Heart left ventricle (tissue), 16 donors: ENCODE measurements at places on chromosomes 4 and X. TPM values are rescaled to one million over a fixed set of nuclear protein-coding genes. Genes with fewer than 3 reads are reported as not detected.
A peak's percentile ranks its signal among the peaks of the same experiment; 100 is the strongest.

DNA sequence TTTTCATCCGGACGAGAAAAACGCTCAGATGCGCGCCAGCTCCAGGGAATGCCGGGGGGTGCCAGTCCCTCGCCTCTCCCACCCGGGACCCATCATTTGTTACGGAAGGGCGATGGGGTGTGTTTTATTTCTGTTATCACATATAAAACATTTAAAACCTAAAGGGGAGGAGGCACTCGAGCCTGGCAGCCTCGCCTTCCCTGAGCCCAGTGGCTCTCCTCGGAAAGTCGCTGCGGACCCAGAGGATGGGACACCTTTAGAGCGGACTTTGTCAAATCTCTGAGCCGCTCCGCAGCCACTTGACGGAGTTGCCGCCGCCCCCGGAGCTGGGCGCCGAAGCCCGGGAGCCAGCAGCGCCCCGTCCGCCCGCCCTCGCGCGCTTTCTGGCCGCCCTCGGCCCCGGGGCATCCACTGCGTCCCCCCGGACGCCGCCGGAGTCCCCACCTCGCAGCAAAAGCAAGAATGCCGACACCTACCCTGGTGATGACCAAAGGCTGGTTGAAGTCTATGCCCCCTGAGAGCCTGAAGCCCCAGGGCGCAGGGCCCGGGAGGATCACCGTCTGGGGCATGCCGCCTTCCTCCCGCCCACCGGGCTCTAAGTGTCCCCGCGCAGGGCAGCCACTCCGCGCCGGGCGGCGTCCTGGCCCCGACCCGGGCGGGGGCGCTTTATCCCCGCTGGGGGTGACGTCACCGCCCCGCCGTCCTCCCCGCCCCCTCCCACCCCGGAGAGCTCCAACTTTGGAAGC is at the start of gene PDLIM3:
TSS of gene PDLIM3 (minus strand) at position 642 of the 746 bp plus-strand sequence. CDS start at position 569, 73 bp downstream.
- H3K27me3 ChIP-seq: no peaks in the 10 kb centered on the region
- H3K4me3 ChIP-seq: peak within 1 kb of the TSS; percentile 89
- no peaks in the 10 kb centered on the region for H3K36me3 ChIP-seq
- peak; percentile 55 for DNase-seq

DNA sequence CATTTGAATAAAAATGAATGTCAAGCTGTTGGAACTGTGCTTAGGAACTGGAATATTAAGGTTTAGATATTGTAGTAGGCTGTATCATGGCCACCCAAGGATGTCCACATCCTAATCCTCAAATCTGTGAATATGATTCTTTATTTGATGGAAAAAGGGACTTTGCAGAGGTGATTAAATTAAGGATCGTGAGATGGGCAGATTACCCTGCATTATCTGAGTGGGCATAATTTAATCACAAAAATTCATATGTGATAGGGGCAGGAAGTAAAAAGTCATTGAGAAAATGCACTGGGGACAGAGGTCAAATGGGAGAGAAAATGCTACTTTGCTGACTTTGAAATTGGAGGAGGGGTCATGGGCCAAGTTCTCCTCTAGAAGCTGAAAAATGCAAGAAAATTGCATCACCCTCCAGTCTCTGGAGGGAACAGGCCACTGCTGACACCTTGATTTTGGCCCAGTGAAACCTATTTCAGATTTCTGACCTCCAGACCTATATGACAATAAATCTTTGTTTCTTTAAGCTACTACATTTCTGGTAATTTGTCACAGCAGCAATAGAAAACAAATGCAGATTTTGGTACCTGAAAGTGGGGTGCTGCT is 521.4 kb downstream of the PCDH7 start:
- no peak overlapping the region for H3K4me3 ChIP-seq
- no peak for DNase-seq
- no peaks in the 10 kb centered on the region for H3K27me3 ChIP-seq
- H3K27ac ChIP-seq: no peak overlapping the region
- no peaks in the 10 kb centered on the region for H3K4me1 ChIP-seq

GRCh38 chr4:52588097-52588496 is 71.0 kb downstream of the USP46 start:
- H3K4me1 ChIP-seq: peaks cover 4% of the 10 kb centered on the region
- H3K36me3 ChIP-seq: no peaks in the 10 kb centered on the region
- no peak for DNase-seq
- no peak overlapping the region for H3K4me3 ChIP-seq
- no peaks in the 10 kb centered on the region for H3K27me3 ChIP-seq

- no peak overlapping the region for H3K4me3 ChIP-seq
- no peaks in the 10 kb centered on the region for H3K36me3 ChIP-seq
- no peaks in the 10 kb centered on the region for H3K27me3 ChIP-seq
- H3K27ac ChIP-seq: no peak overlapping the region
These were observed 86.0 kb downstream of the RTL5 start for GRCh38 chrX:72045552-72046277.

DNA sequence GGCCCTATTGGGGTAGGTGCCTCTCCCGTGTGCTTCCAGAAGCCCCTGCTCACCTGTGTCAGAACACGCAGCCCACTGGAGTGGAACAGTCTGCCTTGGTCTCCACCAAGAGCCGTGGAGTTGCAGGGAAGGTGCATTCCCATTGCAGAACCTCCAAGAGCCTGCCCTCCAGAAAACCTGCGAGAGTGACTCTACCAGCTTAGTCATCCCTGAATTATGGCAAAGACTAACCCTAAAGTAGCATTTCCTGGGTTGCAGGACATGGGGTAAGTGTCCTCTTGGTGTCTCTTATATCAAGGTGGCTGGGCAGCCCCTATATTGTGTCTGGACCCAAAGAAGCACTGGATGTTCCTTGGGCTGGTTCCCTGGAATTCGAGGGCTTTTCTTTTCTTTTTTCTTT is 224.6 kb downstream of the BCOR start:
- no peaks in the 10 kb centered on the region for H3K36me3 ChIP-seq
- no peaks in the 10 kb centered on the region for H3K4me1 ChIP-seq
- no peak overlapping the region for H3K4me3 ChIP-seq
- H3K27me3 ChIP-seq: no peaks in the 10 kb centered on the region
- H3K27ac ChIP-seq: no peak overlapping the region

- no peak for DNase-seq
- no peaks in the 10 kb centered on the region for H3K27me3 ChIP-seq
- H3K27ac ChIP-seq: no peak overlapping the region
- H3K36me3 ChIP-seq: no peaks in the 10 kb centered on the region
- no peak overlapping the region for H3K4me3 ChIP-seq
These were observed 1.2 kb upstream of the ZNF827 start for GRCh38 chr4:145939856-145940255.

GRCh38 chr4:155758481-155759371 is at the start of gene GUCY1B1:
GUCY1B1 (plus strand) TSS chr4:155759021; CDS start chr4:155759141, 120 bp downstream.
- no peaks in the 10 kb centered on the region for H3K36me3 ChIP-seq
- H3K4me3 ChIP-seq: peak within 1 kb of the TSS; percentile 80
- H3K27me3 ChIP-seq: no peaks in the 10 kb centered on the region
- no peaks in the 10 kb centered on the region for H3K4me1 ChIP-seq

- H3K4me3 ChIP-seq: no peak overlapping the region
- no peak for DNase-seq
- no peaks in the 10 kb centered on the region for H3K4me1 ChIP-seq
- H3K36me3 ChIP-seq: no peaks in the 10 kb centered on the region
These were observed 44.7 kb downstream of the EVC start for GRCh38 chr4:5755679-5756078.

- peak overlapping the region; percentile 10 for H3K27ac ChIP-seq
- H3K4me3 ChIP-seq: no peak overlapping the region
- DNase-seq: no peak
- H3K36me3 ChIP-seq: no peaks in the 10 kb centered on the region
- no peaks in the 10 kb centered on the region for H3K4me1 ChIP-seq
These were observed 113.5 kb downstream of the PRKX start for GRCh38 chrX:3599802-3600430.

GRCh38 chr4:94559351-94559806 is 107.6 kb downstream of the PDLIM5 start:
- peaks cover 40% of the 10 kb centered on the region for H3K4me1 ChIP-seq
- peak overlapping the region; percentile 37 for H3K27ac ChIP-seq
- H3K36me3 ChIP-seq: no peaks in the 10 kb centered on the region
- no peak for DNase-seq
- no peaks in the 10 kb centered on the region for H3K27me3 ChIP-seq

DNA sequence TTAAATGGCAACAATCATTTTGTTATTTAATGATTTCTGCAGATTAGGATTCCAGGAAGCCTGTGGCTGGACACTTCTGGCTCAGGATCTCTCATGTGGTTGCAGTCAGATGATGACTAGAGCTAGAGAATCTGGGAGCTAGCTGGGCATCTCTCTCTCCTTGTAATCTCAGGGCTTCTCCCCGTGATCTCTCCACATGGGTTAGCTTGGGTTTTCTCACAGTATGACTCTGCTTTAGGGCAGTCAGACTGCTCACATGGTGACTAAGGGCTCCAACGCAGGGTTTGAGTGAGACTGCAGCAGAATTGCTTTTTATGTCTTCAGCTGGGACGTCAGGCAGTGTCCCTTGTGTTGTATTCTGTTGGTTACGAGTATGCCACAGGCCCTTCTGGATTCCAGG is 361.4 kb downstream of the CBLL2 start:
- no peaks in the 10 kb centered on the region for H3K27me3 ChIP-seq
- H3K4me1 ChIP-seq: no peaks in the 10 kb centered on the region
- H3K36me3 ChIP-seq: no peaks in the 10 kb centered on the region
- no peak for DNase-seq
- H3K4me3 ChIP-seq: no peak overlapping the region

GRCh38 chr4:14897217-14897616 is 105.1 kb upstream of the CPEB2 start:
- no peaks in the 10 kb centered on the region for H3K4me1 ChIP-seq
- no peaks in the 10 kb centered on the region for H3K27me3 ChIP-seq
- H3K27ac ChIP-seq: no peak overlapping the region
- H3K36me3 ChIP-seq: no peaks in the 10 kb centered on the region

DNA sequence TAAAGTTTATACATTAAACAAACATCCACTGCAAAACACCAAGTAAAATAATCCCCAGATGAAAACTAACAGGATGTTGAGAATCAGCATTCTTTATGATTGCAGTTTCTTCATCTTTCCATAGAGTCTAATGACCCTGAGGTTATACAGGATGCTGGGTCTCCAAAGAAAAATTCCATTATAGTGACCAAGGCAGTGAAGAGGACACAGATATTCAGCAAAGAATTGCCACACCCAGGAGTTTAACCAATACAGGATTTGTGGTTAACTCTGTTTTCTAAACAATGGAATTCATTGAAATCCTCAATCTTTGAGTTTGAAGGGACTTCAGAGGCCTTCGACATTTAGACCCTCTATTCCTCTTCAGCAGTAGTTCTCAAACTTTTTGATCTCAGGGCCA is 76.2 kb upstream of the ESX1 start:
- H3K27me3 ChIP-seq: no peaks in the 10 kb centered on the region
- no peak for DNase-seq
- no peaks in the 10 kb centered on the region for H3K36me3 ChIP-seq
- no peaks in the 10 kb centered on the region for H3K4me1 ChIP-seq
- no peak overlapping the region for H3K27ac ChIP-seq

DNA sequence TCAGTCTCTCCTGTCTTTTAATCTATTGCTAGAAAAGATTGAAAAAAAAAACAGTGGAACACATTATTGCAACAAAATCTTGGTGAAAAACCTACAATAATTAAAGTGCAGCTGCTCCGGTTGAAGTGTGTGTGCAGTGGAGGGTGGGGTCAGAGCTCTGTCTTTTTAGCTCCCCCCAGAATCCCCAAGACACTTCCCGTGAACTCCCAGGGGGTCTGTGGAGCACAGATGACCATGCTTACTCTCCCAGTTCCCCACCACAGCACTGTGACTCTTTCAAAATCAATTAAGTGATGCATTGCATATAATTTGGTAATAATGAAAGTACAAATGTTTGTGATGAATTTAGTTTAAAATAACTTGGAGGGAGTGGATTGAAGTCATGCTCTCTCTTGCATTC is 15.7 kb upstream of the SLC10A4 start:
- H3K27ac ChIP-seq: no peak overlapping the region
- no peaks in the 10 kb centered on the region for H3K4me1 ChIP-seq
- H3K36me3 ChIP-seq: no peaks in the 10 kb centered on the region
- no peak overlapping the region for H3K4me3 ChIP-seq
- H3K27me3 ChIP-seq: no peaks in the 10 kb centered on the region
- no peak for DNase-seq

DNA sequence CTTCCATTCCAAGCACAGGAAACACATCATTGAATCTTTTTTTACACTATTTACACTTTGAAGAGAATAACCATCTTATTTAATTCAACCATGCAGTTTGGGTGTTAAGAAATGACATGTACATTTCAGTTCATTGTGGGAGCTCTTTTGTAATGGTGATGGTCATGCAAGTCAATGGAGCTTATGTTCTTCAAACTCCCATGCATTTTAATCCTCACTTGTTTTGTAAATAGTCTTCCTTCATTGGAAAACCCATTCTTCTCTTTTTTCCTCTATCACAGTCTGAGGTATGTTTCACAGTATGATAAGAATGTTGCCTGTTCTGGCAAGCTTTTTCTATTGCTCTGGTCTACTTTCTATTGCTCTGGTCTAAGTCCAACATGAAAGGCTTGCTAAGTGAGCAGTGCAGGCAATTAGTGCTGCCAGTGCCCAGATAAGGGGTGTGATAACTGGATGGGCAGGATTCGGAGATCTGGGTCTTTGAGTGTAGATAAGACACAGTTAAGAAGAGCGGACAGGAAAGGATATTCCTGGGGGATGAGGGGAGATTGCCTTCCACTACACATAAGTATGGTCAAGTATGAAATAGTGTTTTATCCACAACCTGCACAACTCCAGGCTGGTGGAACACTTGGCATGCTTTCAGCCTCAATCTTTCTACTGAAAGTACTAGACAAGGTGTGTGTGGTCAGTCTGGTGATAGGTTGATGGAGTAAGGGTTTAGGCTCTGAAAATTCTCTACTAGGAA is 17.1 kb downstream of the AFP start:
- DNase-seq: no peak
- H3K4me3 ChIP-seq: no peak overlapping the region
- no peaks in the 10 kb centered on the region for H3K36me3 ChIP-seq
- no peaks in the 10 kb centered on the region for H3K27me3 ChIP-seq
- H3K4me1 ChIP-seq: no peaks in the 10 kb centered on the region

- no peaks in the 10 kb centered on the region for H3K4me1 ChIP-seq
- H3K36me3 ChIP-seq: no peaks in the 10 kb centered on the region
- no peaks in the 10 kb centered on the region for H3K27me3 ChIP-seq
These were observed 16.0 kb downstream of the TXK start for GRCh38 chr4:48118081-48118480.

- H3K4me3 ChIP-seq: no peak overlapping the region
- no peaks in the 10 kb centered on the region for H3K4me1 ChIP-seq
- no peaks in the 10 kb centered on the region for H3K27me3 ChIP-seq
- H3K36me3 ChIP-seq: no peaks in the 10 kb centered on the region
These were observed 743.2 kb downstream of the TRAM1L1 start for GRCh38 chr4:116342143-116342542.

GRCh38 chr4:31085689-31086088 is 365.5 kb downstream of the PCDH7 start:
- H3K36me3 ChIP-seq: no peaks in the 10 kb centered on the region
- H3K27me3 ChIP-seq: no peaks in the 10 kb centered on the region
- no peaks in the 10 kb centered on the region for H3K4me1 ChIP-seq
- H3K27ac ChIP-seq: no peak overlapping the region

Gene PNMA6F
- not detected for total RNA-seq

Gene NDP
- 0.21 TPM for total RNA-seq

Gene TRIM60
- not detected for total RNA-seq

Gene PTPN13
- 5.0 TPM for total RNA-seq

Gene SMIM31
- not detected for total RNA-seq

Gene PDE5A
- 10.0 TPM for total RNA-seq

Gene FHIP1A
- total RNA-seq: 28.3 TPM
